ENCODE measurements at places on chromosomes 12 and 14.

GRCh38 chr14:100842799-100843198 lies 16.9 kb downstream of the MEG3 start:
- no peak for DNase-seq

DNA sequence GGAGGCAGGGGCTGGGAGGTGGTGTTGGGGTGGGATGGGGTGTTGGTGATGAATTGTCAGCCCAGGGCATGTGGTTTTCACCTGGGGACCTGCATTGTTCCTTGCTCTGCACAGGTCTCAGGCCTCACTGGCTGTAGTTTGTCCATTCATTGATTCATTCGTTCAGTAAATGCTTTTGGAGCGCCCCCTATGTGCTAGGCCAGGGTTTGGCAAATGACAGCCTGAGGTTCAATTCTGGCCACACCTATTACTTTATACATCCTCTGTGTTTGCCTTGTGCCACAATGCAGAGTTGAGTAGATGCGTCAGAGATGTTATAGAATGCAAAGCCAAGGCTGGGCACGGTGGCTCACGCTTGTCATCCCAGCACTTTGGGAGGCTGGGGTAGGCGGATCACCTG lies 4.7 kb downstream of the ADCK1 start:
- peak; percentile 57 for DNase-seq

DNA sequence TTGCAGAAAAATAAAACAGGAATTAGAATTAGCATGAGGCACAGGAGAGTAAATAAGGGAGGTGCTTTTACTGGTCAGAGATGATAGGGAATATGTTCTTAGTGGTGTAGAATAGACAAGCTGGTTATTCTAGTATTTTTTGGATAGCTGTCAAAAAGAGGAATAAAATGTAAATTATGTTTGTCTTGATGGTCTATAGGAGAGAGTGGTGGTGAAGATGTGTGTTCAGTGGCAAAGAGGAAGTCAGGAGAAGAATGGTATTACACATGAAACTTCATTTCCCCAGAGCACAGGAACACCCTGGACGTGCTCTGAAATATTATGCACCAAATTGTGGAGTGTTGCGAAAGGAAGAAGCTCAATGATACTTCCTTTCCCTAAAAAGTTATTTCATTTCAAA lies 27.8 kb downstream of the MUCL1 start:
- no peak for DNase-seq

DNA sequence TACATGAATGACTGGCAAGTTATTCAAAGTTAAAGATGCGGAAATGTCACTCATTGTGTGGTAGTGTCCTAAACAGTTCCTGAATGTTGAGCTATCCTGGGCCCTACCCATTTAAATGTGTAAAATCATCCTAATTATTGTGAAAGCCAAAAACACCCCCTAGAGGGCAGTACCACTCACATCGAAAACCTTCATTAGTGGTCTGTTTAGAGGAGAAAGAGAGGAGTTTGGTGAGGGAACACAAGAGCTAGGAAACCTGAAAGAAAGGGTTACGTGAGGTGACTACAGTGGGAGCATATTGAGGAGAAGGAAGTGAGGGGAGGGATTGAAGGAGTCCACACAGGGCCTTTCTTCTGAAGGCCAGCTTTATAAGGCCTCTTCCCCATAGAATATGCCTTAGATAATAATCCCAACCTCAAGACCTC lies 2.5 kb upstream of the TEP1 start:
- DNase-seq: peak; percentile 73

GRCh38 chr12:96233168-96233567 lies 39.0 kb downstream of the ELK3 start:
- DNase-seq: no peak

DNA sequence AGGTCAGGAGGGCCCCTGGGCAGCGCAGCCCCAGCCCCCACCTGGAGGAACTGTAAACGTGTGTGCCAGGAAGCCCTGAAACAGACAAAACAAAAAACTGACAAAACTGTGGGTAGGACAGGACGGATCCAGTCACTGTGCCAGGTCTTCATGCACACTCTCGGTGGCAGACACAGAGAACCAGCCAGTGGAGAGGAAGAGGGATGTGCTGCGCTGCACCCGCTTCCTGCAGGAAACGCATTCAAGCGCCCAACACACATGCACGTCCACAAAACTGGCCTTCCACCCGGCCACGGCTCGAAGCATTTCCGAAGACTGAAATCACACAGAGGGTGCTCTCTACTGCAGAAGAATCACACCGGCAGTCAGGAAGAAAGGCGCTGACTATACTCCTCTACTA lies 16.9 kb downstream of the BRF1 start:
- peak; percentile 41 for DNase-seq

GRCh38 chr14:65137648-65138307 lies 35.5 kb upstream of the MAX start:
- DNase-seq: no peak

DNA sequence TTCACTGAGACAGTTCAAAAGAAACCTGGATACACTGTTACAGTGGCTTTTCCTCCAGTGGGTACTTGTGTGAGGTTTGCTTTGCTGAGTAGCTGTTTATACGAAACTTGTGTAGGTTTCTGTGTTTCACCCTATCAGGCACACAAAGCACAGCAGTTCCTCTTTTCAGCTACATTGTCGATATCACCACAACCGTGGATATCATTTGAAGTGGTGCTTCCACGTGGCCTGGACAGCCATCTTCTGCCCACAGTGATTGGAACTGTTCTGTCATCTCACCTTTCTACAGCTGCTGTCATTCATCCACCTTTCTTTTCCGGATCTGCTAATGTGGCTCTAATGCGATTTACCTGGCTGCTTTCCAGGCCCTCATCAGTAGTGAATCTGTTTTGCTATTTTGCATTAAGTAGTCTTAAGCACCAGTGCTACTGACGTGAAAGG lies 368.8 kb downstream of the SYT1 start:
- no peak for DNase-seq

GRCh38 chr14:80427101-80427500 lies 215.8 kb upstream of the DIO2 start:
- no peak for DNase-seq

DNA sequence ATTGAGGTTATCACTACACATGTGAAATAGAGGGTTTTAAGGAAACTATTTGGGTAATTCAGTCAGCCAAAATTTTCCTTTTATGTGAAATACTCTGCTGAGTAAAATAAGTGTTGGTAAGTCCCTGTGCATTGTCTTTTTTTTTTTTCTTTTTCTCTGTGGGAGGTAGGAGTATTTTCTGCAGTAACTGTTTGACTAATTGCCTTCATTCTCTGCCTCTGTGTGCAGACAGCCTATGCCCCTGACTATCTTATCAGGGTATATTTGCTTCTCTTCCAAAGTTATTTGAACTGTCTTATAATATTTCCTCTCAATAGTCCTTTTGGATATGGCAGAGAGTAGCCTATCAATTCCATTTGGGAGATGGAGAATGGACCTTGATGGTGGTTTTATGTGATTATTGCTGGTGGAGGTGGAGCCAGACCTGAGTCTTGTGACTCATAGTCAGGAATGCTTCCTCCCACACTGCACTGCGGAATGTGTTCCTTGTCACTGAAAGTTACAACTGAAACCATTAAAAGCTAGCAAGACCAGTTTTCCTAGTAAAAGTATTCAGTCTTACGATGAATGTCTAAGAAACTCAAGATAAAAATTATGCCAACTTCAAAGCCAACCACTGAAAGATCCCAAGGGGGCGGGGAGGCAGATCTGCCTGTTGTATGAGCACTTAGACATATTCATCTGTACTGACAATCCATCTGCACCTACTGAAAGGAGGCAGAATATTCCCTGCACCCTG lies 40.9 kb upstream of the STXBP6 start:
- DNase-seq: no peak

DNA sequence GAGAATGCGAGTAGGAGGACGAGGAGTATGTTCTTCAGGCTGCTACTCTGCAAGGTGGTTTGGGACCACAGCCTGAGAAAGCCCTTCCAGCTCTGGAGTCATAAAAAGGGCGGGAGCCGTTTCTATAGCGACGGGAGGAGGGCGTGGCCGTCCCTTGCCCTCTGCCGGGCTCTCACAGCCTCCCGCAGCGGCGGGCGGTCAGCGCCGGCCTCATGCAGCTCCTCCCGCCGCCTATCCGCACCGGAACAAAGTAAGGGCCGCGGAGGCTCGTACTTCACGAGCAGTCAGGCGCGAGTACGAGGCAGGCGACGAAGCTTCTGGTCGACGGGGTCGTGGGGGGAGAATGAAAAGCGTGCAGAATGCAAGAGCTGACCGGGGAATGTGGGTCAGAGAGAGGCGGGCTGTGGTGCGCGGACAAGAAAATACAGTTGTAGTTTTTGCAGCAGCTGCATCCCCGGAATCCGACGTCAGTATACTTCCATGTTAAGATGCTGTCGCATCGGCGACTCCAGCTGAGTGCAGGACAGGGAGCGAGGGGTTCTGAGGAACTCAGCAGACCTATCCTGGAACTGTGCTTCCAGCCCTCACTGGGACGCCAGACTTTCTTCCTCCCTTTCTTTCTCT lies at the start of gene DYRK4:
DYRK4 (plus strand) TSS at position 175 of the 624 bp plus-strand sequence; CDS start at position 213, 38 bp downstream.
- peak; percentile 15 for DNase-seq

- no peak for DNase-seq
Measured at GRCh38 chr14:56868660-56869059, 58.4 kb upstream of the OTX2 start.

DNA sequence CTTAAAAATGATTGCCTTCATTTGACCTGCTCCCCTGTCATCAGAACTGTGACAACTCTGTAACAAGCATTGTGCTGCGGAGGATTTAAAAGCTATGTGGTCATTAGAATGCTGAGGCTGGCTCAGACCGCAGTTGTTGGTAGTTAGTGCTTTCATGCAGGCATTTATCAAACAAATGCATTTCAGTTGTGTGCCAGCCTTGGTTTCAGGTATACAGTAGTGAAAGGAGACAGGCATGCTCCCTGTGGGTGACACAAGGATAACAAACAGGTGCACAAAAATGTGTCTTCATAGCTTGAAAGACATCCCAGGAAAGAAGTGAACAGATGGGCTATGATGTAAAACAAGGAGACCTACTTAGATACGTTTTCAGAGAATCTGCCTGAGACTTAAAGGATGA lies 60.6 kb downstream of the MARK3 start:
- DNase-seq: no peak

DNA sequence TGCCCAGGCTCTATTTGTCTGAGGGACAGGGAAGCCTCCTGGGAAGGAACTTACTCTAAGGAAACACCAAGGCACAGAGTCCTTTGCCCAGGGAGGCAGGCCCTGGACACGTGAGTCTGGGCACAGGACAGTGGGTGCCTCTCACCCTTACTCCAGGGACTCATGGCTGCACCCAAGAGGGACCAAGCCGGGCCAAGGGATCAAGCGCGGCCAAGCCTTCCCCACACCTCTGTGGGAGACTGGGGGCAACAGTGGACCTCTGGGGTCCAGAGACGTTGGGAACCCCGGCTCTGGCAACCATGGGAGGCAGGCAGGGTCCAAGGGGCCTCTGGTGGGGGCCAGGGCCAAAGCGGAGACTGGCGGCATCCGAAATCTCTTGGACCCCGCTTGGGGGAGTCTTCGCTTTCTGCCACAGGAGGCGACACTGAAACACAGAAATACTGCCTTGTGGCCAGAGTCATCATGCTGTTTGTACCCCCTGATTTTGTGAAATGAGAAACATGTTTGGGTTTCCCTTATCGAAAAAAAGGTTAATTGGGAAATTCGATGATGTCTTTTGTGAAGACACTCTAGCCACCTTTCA lies 51.7 kb upstream of the BCL11B start:
- no peak for DNase-seq

DNA sequence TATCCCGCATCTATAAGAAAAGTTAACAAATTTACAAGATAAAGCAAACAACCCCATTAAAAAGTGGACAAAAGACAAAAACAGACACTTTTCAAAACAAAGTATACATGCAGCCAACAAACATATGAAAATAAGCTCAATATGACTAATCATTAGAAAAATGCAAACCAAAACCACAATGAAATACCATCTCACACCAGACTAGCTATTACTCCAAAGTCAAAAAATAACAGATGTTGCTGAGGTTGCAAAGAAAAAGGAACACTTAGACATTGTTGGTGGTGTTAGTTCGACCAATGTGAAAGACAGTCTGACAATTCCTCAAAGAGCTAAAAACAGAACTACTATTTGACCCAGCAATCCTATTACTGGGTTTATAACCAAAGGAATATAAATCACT lies 968.6 kb upstream of the USP15 start:
- DNase-seq: no peak

DNA sequence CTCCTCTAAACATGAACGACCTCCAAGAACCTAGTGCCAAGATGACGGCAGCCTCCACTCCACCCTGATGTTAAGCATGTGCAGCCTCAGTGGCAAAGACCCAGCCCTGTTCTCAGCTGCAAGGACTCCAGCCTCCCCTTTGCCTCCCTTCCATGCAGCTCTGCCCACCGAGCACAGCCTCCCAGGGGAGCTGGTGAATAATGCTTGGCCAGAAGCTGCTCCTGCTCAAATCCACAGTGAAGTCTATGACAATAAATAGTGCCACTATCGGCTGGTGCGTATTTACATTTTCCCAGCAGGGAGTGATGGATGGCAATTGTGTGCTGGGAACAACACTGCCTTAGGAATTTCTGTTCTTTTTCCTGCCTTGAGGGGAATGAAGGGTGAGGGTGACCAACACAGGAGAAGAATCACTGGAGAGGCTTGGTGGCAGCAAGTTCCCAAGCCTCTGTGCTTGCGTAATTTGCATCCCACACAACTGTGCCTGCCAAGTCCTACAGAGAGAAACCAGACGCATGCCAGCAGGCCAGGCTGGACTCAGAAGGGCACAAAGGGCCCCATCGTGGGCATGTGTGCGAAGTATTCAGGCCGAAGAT lies 29.9 kb upstream of the TC2N start:
- DNase-seq: no peak

- no peak for DNase-seq
Measured at GRCh38 chr14:76940021-76940760, 88.3 kb downstream of the IRF2BPL start.

DNA sequence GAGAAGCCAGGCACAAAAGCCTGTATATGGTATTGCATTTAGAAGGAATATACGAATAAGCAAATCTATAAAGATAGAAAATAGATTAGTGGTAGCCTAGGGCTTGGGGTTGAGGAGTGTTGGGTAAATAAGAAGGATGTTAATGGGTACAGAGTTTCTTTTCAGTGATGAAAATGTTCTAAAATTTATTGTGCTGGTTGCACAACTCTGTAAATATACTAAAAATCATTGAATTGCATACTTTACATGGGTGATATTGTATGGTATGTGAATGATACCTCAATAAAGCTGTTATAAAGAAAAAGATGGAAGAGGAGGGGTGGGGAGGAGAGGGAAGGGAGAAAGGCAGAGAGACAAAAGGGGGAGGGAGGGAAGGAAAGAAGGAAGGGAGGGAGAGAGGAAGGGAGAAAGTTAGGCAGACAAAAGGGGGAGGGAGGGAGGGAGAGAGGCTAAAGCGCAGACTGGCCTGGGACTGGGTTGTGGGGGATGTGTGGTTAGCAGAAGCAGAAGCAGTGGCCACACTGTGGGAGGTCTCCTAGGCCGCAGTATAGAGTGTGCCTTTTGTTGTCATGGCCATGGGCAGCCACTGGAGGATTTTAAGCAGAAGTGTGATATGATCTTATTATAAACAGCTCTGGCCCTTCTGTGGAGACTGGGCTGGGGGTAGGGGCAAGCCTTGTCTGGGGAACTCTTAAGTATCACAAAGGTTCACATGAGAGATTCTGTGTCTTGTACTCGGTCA lies 73.6 kb upstream of the ELK3 start:
- no peak for DNase-seq

All from activated CD4-positive, alpha-beta T cell treated with anti-CD3 and anti-CD28 coated beads, Interleukin-10, Interleukin-2, amounts not matched to agents 100 ng/mL and 50 ng/mL, durations not matched to agents 16 hours and 8 hours (primary cell).